ENCODE measurements at places on chromosomes 4 and X.

DNA sequence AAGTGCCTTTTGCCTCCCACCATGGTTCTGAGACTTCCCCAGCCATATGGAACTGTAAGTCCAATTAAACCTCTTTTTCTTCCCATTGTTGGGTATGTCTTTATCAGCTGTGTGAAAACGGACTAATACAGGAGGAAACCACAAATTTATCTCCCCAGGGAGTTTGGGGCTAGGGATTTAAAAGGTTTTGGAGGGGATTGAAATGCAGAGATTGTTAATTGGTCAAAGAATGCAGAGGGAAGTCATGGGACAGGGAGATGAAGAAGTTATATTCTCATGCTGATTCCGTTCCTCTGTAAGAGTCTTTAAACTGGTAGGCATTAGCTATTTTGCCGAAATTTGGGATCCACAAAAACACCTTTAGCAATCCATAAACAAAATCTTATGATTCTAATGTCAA, 57.9 kb downstream of the TKTL2 start:
- DNase-seq = no peak

- no peak for DNase-seq
Observed at GRCh38 chr4:169025184-169025583, 15.1 kb upstream of the CBR4 start.

- DNase-seq = no peak
Observed at GRCh38 chr4:13396161-13396560, 88.0 kb downstream of the RAB28 start.

DNA sequence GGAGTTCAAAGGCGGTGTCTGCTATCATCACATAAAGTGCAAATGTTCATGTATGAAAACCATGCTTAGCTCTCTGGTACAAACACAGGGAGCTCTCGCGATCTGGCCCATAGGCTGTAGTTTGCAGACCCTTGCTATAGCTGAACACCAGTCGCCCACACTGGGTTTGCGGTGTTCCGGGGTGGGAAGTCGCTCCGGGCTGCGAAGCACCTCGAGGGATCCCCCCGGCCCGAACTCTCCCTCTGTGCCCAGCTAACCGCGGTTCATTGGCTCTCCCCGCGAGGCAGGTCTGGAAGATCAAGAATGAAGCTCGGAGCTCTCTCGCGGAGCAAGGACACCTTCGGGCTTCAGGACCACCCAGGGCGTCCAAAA, 341 bp upstream of the PRPS2 start:
- DNase-seq = no peak

DNA sequence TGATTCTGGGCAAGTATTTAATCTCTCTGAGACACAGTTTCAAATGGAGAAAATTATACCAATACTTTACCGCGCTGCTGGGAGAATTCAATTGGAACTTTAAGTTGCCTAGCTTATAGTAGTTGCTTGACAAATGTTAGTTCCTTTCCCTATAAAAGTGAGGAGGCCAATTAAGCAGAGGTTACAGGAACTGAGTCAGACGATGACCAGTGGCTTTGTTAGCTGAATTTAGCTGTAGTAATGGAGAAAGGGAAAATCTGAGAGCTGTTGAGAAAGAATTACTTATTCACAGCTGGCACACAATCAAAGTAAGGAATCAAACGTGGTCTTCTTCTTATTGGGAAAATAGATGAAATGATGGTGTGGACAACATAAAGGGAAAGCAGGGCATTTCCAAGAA, 29.6 kb downstream of the SMARCA1 start:
- DNase-seq = no peak

DNA sequence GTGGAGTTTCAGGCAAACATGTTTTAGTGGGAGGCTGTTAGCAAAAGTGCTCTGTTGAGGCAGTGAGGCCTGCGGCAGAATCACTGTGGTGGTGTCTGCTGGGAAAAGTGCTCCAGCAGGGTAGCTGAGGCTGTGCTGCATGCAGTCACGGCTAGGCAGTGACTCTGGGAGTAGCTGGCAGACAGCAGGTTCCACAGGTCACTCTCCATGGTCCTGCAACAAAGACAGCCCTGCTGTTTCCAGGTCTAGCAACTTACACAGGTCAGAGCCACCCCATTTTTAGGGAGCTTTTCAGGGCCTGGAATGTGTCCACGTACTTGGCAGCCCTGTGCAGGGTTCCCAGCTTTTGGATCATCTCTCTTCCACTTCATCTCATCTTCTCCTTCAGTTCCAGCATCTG, 184.3 kb downstream of the NAA11 start:
- no peak for DNase-seq

DNA sequence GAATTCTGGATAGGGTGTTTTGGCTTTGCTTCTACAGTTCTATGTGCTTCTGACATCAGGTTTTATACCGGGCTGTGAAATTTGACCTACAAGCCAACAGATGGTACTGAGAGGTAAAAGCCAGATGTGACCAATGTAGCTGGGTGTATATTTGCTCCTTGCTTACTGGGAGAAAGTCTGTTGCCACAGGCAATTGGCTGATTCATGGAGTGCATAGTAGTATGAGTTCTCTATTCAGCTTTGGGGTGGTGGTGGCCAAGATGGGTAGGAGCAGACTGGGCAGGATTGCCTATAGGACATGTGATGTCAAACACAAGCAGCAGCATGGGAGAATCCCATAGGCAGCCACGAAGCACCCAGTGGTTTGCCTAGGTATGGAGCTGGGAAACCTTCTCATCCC, 1827.0 kb downstream of the C4orf33 start:
- no peak for DNase-seq

All from NCI-H1436 (cell line).